ENCODE measurements at places on chromosomes 4 and X. TPM values are rescaled to one million over a fixed set of nuclear protein-coding genes. Genes with fewer than 3 reads are reported as not detected.

The TBC1D9 gene
- total RNA-seq, result 23.8 TPM

The HDX gene
- 5.9 TPM for total RNA-seq

The HPRT1 gene
- 12.5 TPM for total RNA-seq

The ZNF157 gene
- total RNA-seq, result 0.31 TPM

GRCh38 chr4:42607011-42607726 lies 49.7 kb downstream of the ATP8A1 start:
- no peak for ATAC-seq

- ATAC-seq, result no peak
Observed at GRCh38 chrX:136047969-136048368, 62.7 kb downstream of the SLC9A6 start.

GRCh38 chrX:68895341-68895755 lies 66.5 kb downstream of the EFNB1 start:
- peak; percentile 59 for ATAC-seq

DNA sequence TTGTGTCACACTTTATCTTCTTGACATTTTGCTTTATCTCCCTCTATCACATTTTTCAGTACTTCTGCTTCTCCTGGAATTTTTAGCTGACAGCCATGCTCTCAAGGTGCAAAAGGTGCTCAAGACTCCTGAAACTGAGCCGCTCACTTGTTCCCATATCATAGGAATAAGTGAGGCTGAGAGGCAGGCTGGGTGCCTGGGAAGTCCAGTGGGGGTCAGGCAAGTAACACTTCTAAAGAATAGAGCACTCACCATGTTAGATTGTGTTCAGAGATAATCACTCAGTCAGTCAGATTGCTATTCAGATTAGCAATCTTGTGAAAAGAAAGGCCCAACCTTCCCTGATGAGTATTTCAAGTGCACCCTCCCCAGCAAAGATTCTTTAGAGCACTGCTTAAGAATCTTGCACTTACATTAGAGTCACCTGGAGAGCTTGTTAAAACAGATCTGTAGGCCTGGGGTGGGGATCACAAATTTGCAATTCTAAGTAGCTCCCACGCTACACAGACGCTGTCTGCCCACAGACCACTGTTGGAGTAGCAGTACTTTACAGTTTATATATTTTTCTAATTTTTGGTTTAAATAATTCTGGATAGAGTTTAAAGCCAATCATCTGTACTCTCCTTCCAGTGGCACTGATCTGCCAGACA lies 23.1 kb upstream of the LRAT start:
- no peak for ATAC-seq

DNA sequence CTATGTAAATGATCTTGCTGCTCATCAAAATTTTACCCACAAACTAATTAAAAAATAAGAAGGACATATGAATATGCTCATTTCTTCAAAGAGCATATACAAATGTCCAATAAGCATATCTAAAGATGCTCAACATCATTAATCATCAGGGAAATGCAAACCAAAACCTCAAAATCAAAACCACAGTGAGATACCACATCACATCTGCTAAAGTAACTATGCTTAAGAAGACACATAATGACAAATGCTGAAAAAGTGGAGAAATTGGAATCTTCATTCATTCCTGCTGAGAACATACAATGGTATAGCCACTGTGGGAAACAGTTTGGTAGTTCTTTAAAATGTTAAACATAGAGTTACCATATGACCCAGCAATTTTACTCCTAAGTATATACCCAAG lies 81.9 kb downstream of the AFF2 start:
- ATAC-seq, result no peak

- ATAC-seq, result no peak
Observed at GRCh38 chr4:81494031-81494431, 22.3 kb upstream of the RASGEF1B start.

- ATAC-seq, result no peak
Observed at GRCh38 chr4:120841580-120841979, 80.9 kb downstream of the PRDM5 start.

GRCh38 chrX:100817340-100817739 lies 2.9 kb upstream of the CSTF2 start:
- ATAC-seq, result no peak

DNA sequence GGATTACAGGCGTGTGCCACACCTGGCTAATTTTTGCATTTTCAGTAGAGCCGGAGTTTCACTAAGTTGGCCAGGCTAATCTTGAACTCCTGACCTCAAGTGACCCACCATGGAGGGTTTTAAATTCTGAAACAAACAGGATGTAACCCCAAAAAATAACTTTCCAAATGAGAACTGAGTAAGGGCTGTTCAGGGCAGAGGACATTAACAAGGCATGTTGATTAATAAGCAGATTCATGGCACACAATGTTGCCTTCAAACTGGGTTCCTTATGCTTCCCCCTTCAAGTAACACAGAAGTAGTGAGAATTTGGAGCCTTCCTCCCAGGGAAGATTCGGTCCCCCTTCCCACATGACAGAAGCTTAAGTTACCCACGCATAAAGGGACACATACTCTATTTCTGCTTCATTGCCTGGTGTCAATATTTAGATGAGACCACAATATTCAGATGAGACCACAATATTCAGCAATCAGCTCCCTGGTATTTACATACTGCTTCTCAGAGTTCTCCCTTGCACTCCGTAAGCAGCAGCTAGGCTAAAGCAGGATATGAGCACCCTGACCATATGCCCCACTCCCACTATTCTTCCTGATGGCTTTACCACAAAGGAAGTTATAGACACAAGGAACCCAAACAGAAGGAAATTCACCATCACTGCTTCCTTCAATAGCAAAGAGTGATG lies 21.4 kb downstream of the GRSF1 start:
- ATAC-seq, result no peak

- no peak for ATAC-seq
Observed at GRCh38 chr4:90237751-90238530, 110.7 kb downstream of the CCSER1 start.

DNA sequence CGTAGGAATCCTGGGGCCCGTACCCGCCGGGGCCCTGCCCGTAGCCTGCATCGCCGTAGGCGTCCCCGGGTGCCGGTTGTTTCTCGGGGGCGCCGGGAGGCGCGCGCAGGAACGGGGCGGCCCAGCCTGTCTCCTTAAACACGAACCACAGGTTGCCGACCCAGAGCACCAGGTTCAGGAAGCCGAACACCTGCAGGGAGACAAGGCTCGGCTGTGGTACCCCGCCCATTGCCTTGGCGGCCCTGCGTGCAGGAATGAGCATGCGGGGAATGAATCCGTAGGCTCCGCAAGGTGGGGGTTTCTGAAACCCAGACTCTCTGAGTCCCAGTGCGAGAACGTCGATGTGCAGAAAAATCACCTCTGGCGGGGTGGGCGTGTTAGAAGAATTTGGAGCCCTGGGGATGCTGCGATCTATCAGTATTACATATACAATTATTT lies 5.4 kb upstream of the PRICKLE3 start:
- peak; percentile 2 for ATAC-seq

All from gastroesophageal sphincter (tissue), 4 donors.